ENCODE measurements at places on chromosomes 1 and 21. TPM values are rescaled to one million over a fixed set of nuclear protein-coding genes. Genes with fewer than 3 reads are reported as not detected.

- DNase-seq, result peak; percentile 1
These were observed 408.3 kb upstream of the NR5A2 start for GRCh38 chr1:199619223-199619622.

DNA sequence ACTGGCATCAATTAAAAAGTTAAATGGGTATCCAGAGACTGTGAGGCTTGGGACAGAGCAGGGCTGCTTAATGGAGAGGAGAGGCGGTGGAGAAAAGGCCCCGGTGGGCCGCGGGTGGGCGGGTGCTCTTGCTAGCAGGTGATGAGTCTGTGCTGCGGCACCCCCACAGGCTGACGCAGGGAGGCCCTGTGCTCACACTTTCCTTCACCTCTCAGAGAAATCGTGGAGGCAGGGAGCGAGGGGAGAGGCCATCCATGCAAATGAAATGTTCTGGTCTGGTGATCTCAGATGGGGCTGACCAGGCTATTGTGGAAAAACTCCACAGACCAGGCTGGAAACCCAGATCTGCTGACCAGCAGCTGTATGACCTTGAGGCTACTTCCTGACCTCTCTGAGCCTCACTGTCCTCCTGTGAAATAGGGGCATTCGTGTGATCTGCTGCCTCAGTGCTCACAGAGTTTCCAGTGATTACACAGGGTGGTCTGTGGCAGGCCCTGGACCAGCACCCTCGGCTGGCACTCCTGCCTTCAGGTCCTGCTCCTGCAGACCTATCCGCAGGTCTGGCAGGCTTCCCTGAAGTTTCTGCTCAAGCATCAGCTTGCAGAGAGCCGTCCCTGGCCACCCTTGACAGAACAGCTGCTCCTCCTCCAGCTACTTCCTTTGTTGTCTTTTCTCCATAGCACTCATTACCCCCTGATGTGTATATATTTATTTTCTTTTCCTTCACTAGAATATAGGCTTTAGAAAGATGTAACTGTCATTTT, 89.2 kb downstream of the BEND5 start:
- peak; percentile 13 for DNase-seq

DNA sequence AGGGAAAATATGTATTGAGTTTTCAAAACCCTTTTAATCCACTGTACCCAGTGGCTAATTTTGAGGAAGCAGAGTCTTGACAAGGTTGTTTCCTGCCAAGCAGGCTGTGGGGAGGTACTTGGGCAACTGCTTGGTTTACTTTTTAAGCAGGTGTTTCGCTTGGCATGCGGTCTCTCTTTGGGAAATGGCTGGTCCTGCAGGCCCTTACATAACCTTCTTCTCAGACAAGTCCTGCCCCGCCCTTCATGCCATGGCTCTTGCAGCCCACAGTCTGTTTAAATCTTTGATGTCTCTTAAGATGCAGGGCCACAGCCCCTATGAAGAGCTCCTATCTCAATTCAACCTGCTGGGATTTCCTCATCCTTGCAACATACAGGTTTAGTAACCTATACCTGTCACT, 36.0 kb upstream of the ABCD3 start:
- no peak for DNase-seq

Gene LEMD1
- total RNA-seq, result not detected

GRCh38 chr21:44405091-44405947, 50.0 kb upstream of the LRRC3 start:
- no peak for DNase-seq

GRCh38 chr1:14852291-14852690, 253.8 kb downstream of the KAZN start:
- DNase-seq, result peak; percentile 3

DNA sequence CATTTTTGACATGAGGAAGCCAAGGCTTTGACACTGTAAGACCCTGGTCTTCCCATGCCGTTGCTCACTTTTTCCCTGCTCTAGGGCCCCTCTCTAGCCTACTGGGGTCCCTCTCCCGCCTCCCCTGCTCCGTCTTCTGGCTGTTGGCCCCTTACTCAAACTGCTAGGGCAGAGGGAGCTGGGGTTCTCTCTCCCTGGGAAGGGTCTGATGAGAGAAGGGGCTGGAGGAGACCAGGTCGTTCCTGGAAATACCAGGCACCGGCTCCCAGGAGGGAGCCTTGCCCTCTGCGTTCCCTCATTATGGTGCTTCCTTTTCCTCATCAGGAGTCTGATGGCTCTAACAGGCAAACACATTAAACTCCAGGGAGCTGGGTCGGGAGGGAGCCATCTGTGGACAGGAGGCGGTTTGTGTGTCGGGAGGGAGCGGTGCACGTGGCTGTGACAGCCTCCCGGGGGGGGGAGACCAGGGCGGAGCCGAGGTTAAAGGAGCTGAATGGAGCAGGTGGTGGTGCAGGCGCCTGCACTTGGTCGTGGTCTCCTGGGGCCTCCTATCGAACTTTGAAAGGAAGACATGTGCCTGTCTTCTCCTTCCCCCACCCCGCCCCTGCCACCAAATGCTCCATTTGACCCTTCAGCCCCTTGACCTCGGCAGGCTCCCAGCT, 35.4 kb upstream of the LHX4 start:
- no peak for DNase-seq

Gene CHI3L1
- total RNA-seq, result 3.0 TPM

Gene HRNR
- not detected for total RNA-seq

GRCh38 chr1:33384040-33384812, 46.7 kb downstream of the PHC2 start:
- DNase-seq, result peak; percentile 74

Gene GUCA2B
- not detected for total RNA-seq

- peak; percentile 0 for DNase-seq
These were observed 883 bp downstream of the CHODL start for GRCh38 chr21:18245464-18245967.

GRCh38 chr1:105317976-105318375, 1568.3 kb downstream of the AMY1C start:
- DNase-seq, result no peak

All from fibroblast of lung (primary cell).